ENCODE measurements at places on chromosomes 16 and 17. TPM values are rescaled to one million over a fixed set of nuclear protein-coding genes. Genes with fewer than 3 reads are reported as not detected.

- no peak for DNase-seq
These were observed 119.5 kb upstream of the TNRC6C start for GRCh38 chr17:77838748-77839697.

GRCh38 chr17:75521951-75522727 is 3.4 kb upstream of the LLGL2 start:
- no peak for DNase-seq

- DNase-seq, result no peak
These were observed 8.8 kb upstream of the SUMO2 start for GRCh38 chr17:75191584-75191983.

- DNase-seq, result peak; percentile 3
These were observed 35.2 kb downstream of the TNFRSF13B start for GRCh38 chr17:16936536-16937310.

DNA sequence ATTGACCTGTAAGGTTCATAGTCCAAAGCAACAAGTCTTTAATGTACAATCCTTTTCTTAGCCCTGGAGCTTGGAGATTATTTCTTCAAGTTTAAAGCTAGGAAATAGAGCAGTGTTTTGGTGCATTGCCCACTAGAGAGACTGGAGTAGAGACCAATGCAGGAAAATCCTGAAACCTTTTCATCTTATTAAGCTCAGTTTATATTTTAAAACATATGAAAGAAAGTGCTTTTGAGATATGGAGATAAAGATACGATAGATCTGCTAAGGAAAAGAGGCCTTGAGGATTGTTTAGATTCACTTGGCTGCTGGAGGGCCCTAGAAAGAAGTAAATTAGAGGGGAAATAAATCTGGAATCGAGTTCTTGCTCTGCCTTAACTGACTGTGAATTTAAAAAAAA is 212.0 kb downstream of the GRIN2A start:
- no peak for DNase-seq

The SLC35G6 gene
- total RNA-seq, result 0.18 TPM
